Stimulated activated CD4-positive, alpha-beta T cell treated with anti-CD3 and anti-CD28 coated beads, Interleukin-15, amount 100 ng/mL, for 24 hours (primary cell): ENCODE measurements at places on chromosomes 5 and 9.

DNA sequence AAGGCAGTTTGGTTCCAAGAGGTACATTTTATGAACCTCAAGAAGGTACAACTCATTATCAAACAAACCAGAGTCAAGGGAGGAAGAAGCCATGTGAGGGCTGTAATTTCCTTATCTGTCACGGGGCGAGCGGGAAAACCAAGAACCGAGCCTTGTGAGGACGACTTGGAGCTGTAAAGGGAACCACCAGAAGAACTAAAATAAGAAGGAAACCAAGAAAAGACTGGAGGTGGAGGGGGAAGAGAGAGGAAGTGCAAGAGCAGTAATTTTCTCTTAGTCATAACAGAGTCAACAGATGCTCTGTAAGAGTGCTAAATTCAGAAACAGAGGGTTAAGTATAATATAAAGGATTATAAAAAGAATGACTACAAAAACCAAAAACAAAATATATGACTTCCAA lies 127.1 kb downstream of the DIRAS2 start:
- no peak for DNase-seq

- DNase-seq, result no peak
These were observed 134.3 kb downstream of the PPP2R2B start for GRCh38 chr5:146744068-146744745.

DNA sequence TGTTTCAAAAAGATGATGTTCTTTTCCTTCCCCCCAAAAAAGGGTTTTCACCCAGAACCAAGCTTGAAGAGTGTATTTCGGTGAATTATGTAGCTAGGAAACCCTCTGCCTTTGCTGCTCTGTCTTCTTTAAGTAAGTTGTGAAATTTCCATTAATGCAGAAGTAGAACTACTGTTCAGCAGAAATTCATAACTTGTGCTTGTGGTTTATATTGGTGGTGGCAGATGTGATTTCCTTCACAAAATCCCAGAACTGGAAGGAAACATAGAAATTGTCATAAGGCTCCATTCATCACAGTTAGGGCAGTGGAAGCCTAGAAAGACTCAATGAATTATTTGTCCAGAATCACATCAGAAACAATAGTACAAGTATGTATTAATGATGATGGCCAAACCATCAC lies 42.1 kb upstream of the DAB2 start:
- DNase-seq, result no peak

GRCh38 chr5:56995596-56995995 lies 43.7 kb upstream of the MIER3 start:
- no peak for DNase-seq
